Activated gamma-delta T cell (primary cell): ENCODE measurements at places on chromosomes 3 and 15.

GRCh38 chr3:25007974-25008658 lies 419.9 kb upstream of the RARB start:
- no peak for DNase-seq

DNA sequence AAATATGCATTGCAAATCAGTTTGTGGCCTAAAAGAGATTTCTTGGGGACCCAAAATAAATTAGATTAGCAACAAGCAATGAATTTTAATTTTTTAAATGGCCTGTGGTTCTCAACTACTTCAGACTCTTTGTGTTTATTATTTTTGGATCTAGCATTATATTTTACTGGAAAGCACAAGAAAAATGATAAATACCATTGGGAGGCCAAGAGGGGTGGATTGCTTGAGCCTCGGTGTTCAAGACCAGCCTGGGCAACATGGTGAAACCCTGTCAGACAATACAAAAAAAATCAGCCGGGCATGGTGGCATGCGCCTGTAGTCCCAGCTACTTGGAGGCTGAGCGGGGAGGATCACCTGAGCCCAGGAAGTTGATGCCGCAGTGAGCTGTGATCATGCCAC lies 13.6 kb downstream of the LACTB start:
- DNase-seq: no peak

- DNase-seq: no peak
Measured at GRCh38 chr15:35309886-35310285, 224.8 kb upstream of the NANOGP8 start.

DNA sequence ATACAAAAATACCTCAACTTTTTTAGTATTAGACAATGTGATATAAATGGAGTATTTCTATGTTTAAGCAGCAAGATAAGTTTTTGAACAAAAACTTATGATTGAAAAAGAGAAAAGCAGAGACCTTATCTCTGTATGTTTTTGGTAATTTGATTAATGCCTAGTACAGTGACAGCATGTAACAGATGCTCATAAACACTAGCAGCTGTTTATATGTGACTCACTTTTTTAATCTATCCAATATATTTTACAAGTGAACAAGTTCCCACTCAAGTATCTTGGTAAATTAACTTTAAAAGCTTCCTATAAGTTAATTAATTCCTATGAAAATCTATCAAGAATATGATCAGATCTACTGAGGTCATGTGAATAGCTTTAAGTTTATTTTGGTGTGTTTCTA lies 55.1 kb downstream of the NGLY1 start:
- DNase-seq: no peak

DNA sequence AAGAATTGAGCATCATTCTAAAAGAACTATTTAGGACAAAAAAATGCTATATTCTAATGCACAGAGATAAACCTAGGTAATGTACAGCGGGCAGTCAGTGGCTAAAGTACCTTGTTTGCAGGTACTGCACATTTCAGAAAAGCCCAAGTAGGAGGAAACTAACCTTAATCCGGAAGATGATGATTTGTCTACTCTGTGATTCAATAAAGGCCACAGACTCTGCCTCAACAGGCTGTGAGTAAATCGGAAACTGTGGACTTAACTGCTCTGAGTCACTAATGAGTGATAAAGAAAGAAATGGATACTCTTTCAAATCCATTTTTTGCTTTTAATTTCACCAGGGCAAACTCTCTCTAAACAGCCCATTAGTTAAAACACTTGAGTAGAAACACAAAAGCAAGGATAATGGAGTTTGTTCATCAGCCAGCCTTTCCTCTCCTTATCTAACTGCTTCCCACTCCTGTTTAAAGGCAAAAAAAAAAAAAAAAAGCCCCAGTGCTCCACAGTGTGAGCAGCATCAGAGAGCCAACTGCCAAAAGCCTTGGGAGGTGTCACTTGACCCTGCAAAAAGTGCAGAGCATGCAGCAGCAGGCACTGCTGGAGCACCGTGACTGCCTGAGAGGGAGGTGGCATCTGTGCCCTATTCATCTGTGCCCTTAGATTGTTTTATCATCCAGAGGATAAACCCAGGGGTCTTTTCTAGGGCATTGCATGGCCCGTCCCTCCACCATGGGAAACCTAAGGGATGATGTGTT lies 187.7 kb downstream of the SATB1 start:
- no peak for DNase-seq

GRCh38 chr3:138434276-138434874 lies at the start of gene ESYT3:
Gene ESYT3 (plus strand): TSS chr3:138434616. CDS start chr3:138434799, 183 bp downstream.
- DNase-seq: no peak

- DNase-seq: no peak
Measured at GRCh38 chr3:61008998-61009380, 242.3 kb downstream of the FHIT start.

- DNase-seq: no peak
Measured at GRCh38 chr3:20935791-20936190, 749.8 kb upstream of the SGO1 start.

- DNase-seq: no peak
Measured at GRCh38 chr3:155188031-155188430, 105.5 kb downstream of the STRIT1 start.

- DNase-seq: no peak
Measured at GRCh38 chr3:150761831-150762661, 923 bp downstream of the SIAH2 start.
